ENCODE measurements at places on chromosomes 5 and 9.

DNA sequence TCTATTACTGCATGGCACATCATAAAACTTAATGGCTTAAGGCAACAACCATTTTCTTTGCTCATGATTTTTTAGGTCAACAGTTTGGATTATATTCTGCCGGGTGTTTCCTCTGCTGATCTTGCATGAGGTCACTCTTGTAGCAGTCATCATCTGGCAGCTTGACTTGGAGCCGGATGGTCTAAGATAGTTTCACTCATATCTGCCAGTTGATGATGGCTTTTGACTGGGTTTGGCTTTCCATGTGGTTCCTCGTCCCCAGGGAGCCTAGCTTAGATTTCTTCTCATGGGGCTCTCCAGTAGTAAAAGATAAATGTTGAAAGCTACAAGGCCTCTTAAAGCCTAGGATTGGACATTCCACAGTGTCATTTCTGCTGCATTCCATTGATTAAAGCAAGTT lies 27.4 kb downstream of the LNPEP start:
- peak; percentile 85 for DNase-seq

GRCh38 chr5:89216606-89217005 lies 333.6 kb upstream of the MEF2C start:
- DNase-seq, result no peak

GRCh38 chr9:93994132-93994531 lies 39.0 kb upstream of the BARX1 start:
- no peak for DNase-seq

DNA sequence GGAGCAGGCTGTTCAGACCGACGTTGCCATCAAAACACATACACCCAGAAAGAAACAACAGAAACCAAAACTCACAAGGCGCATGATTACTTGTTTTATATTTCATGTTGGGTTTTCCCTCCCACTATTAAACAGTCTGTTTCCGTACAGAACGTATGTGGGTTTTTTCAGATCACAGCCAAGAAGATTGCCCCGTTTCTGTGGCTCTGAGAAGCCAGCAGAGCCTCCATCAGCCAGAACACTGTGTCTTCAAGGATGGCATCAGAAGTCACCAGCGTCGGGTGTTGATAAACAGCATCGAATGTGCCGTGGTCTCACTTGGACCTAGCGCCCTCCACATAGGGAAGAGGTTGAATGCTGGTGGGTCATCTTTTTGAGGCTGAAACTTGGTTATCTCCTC lies 42.8 kb downstream of the FAM78A start:
- no peak for DNase-seq

- DNase-seq, result no peak
These were observed 13.6 kb downstream of the CDC42SE2 start for GRCh38 chr5:131277447-131277846.

GRCh38 chr5:82849885-82850284 lies 227.3 kb downstream of the TMEM167A start:
- DNase-seq, result no peak

- no peak for DNase-seq
These were observed 26.9 kb downstream of the G3BP1 start for GRCh38 chr5:151798674-151799073.

- DNase-seq, result no peak
These were observed 780 bp downstream of the CDC37L1 start for GRCh38 chr9:4680173-4680525.

DNA sequence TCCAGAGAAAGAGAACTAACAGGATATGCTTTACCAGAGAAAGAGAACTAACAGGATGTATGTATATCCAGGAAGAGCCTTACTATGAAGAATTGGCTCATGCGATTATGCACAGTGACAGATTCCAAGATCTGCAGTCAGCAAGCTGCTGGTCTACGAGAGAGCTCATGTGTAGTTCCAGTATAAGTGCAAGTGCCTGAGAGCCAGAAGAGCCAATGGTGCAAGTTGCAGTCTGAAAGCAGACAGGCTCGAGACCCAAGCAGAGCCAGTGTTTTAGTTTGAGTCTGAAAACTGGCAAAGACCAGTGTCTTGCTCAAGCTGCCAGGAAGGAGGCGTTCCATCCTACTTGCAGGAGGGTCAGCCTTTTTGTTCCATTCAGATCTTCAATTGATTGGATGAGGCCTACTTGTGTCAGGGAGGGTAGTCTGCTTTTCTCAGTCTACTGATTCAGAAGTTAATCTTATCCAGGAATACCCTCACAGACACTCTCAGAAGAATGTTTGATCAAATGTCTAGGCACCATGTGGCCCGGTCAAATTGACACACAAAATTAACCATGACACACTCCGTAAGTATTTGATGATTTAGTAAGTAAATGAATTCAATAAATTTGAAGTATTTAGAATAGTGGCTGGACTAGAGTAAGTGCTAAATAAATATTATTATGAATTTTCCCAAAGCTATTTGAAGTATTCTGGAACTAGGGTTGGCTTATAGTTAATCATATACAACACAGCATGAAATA lies 372.1 kb upstream of the SGCD start:
- DNase-seq, result no peak

- peak; percentile 12 for DNase-seq
These were observed 13.0 kb upstream of the PLIN2 start for GRCh38 chr9:19140259-19140658.

DNA sequence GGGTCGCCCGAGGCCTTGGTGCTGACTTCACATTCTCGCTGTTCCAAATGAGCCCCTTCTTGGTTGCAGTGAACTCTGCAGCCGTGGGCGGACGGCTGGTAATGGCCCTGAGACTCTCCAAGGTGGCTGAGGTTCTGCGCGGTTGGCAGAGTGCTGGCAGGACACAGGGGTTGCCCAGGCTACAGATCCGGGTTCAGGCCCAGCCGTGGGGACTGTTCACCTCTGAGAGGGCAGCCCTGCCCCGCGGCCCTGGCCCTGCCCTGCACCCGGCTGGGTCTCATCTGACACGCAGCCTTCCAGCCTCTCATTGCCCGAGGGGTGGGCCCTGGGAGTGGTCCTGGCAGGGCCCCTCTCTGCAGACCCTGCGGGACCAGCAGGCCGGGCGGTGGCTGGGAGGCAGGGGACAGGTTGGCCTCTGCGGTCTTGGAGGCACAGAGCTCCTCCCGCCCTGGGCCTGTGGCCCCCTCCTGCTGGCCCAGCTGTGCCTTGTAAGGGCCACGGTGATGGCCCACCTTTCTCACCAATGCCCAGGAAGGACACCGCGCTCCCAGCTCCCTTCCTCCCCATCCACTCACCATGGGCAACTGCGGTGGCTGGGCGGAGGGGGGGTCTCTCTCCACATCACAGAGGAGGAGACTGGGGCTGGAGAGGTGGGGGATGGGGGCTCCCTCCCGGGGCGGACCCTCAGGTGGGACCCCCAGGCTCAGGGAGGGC lies 51.6 kb downstream of the AHRR start:
- DNase-seq, result peak; percentile 27

DNA sequence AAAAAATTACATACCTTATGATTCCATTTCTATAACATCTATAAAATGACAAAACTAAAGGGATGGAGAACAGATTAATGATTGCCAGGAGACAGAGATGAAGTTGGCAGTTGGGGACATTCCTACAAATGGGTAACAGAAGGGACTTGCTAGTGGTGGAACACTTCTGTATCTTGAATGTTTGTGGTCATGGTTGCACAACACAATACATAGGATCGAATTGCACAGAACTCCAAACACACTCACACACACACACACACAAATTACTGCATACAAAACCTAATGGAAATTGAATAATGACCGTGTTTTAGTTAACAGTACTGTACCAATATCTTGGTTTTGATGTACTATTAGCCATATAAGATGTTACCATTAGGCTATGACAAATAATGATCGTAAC lies 330.7 kb upstream of the POU5F2 start:
- DNase-seq, result peak; percentile 70
